Pancreas (tissue), 10 donors: ENCODE measurements at places on chromosomes 5 and 9. TPM values are rescaled to one million over a fixed set of nuclear protein-coding genes. Genes with fewer than 3 reads are reported as not detected.

Gene LOX
- 1.4 TPM for polyA plus RNA-seq

- no peak overlapping the region for H3K27ac ChIP-seq
- H3K36me3 ChIP-seq, result no peaks in the 10 kb centered on the region
Measured at GRCh38 chr5:169950333-169950732, 30.0 kb downstream of the INSYN2B start.

Gene NEUROG1
- not detected for polyA plus RNA-seq

GRCh38 chr5:82793808-82794419 lies 283.3 kb downstream of the TMEM167A start:
- no peak overlapping the region for H3K4me3 ChIP-seq
- DNase-seq, result no peak
- no peaks in the 10 kb centered on the region for H3K36me3 ChIP-seq
- H3K27me3 ChIP-seq, result no peaks in the 10 kb centered on the region
- no peaks in the 10 kb centered on the region for H3K4me1 ChIP-seq

DNA sequence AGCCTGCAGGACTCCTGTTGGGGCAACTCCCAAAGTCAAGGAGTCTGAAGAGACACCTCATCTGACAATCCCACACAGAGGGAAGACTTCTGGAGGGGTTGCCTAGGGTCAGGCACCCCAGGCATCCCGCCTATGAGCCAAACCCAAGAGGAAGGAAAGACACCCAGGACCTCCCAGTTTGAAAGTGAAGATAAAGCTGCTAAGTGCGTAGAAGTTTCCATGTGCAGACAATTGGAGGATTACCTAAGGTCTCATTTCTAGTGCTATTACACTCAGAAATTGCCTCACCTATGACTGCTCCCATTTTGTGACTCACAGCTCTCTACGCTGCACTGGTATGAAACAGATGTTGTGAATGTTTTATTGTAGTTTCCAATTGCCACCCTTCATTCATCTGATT lies 322.9 kb downstream of the SLIT3 start:
- no peak overlapping the region for H3K27ac ChIP-seq
- no peak for DNase-seq
- H3K36me3 ChIP-seq, result no peaks in the 10 kb centered on the region
- H3K4me3 ChIP-seq, result no peak overlapping the region
- no peaks in the 10 kb centered on the region for H3K4me1 ChIP-seq
- H3K27me3 ChIP-seq, result no peaks in the 10 kb centered on the region

Gene TMEFF1
- not detected for polyA plus RNA-seq

Gene BNC2
- 0.28 TPM for polyA plus RNA-seq

DNA sequence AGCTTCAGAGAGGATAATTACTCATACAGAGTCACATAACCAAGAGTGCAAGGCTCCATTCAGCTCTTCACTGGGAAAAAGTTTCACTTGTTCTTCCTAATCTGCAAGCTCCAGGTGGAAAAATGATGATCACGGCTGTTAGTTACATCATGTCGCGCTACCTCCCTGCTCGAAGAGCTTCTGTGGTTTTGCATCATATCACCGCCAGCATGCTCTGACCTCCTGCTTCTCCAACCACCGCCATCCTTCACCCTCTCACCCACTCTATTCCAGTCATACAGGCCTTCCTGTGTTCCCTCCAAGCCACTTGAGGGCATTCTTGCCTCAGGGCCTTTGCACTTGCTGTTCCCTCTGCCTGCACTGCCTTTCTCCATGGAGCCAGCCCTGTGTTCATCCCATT lies 47.1 kb downstream of the COL27A1 start:
- no peak for DNase-seq
- no peaks in the 10 kb centered on the region for H3K36me3 ChIP-seq
- no peak overlapping the region for H3K27ac ChIP-seq
- H3K4me3 ChIP-seq, result no peak overlapping the region
- H3K27me3 ChIP-seq, result no peaks in the 10 kb centered on the region

DNA sequence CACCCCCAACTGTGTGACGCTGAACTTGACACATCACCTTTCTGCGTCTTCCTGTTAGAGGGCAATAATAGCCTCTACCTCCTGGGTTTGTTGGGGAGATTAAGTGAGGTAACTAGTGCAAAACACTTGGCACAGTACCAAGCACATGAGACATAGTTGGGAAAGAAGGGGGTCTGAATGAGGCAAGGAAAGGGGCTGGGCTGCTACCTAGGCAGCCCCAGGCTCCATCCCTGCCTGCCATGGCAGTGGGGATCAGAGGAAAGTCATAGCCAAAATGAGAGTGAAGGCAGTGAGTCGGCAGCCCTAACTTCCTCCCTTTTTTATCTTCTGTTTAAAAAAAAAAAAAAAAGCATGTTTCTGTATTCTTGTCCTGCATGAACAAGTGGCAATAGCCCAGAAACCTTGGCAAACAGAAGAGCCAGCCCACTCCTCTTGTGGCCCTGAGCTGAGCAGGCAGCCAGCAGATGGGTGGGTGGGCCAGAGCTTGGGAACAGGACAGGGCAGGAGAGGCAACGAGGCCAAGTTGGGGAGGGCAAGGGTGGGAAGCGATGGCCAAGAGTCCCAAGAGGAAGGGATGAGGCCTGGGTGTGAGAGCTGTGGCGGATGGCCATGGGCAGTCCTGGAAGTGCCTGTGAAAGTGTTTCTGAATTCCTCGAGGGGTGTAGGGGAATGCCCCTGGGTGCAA lies 11.4 kb downstream of the CAMK2A start:
- no peaks in the 10 kb centered on the region for H3K27me3 ChIP-seq
- no peak for DNase-seq
- H3K27ac ChIP-seq, result no peak overlapping the region
- no peaks in the 10 kb centered on the region for H3K36me3 ChIP-seq
- no peaks in the 10 kb centered on the region for H3K4me1 ChIP-seq
- H3K4me3 ChIP-seq, result no peak overlapping the region

GRCh38 chr5:119309326-119309725 lies 46.5 kb upstream of the TNFAIP8 start:
- no peak overlapping the region for H3K27ac ChIP-seq
- H3K4me1 ChIP-seq, result peaks cover 12% of the 10 kb centered on the region
- H3K4me3 ChIP-seq, result no peak overlapping the region
- H3K36me3 ChIP-seq, result no peaks in the 10 kb centered on the region

- peaks cover 13% of the 10 kb centered on the region for H3K4me1 ChIP-seq
- H3K27me3 ChIP-seq, result no peaks in the 10 kb centered on the region
- H3K4me3 ChIP-seq, result no peak overlapping the region
- H3K36me3 ChIP-seq, result no peaks in the 10 kb centered on the region
Measured at GRCh38 chr9:73133022-73133651, 18.5 kb upstream of the ANXA1 start.

DNA sequence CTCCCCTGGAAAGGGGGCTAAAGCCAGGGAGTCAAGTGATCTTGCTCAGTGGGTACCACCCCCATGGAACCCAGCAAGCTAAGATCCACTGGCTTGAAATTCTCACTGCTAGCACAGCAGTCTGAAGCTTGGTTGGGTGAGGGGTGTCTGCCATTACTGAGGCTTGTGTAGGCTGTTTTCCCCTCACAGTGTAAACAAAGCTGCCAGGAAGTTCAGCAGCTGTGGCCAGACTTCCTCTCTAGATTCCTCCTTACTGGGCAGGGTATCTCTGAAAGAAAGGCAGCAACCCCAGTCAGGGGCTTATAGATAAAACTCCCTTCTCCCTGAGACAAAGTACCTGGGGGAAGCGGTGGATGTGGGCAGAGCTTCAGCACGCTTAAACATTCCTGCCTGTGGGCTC lies 17.1 kb upstream of the EPB41L4A start:
- no peak overlapping the region for H3K4me3 ChIP-seq
- no peaks in the 10 kb centered on the region for H3K27me3 ChIP-seq
- H3K27ac ChIP-seq, result no peak overlapping the region
- no peak for DNase-seq
- H3K4me1 ChIP-seq, result no peaks in the 10 kb centered on the region
- no peaks in the 10 kb centered on the region for H3K36me3 ChIP-seq

Gene PCDHGA4
- 1.0 TPM for polyA plus RNA-seq

DNA sequence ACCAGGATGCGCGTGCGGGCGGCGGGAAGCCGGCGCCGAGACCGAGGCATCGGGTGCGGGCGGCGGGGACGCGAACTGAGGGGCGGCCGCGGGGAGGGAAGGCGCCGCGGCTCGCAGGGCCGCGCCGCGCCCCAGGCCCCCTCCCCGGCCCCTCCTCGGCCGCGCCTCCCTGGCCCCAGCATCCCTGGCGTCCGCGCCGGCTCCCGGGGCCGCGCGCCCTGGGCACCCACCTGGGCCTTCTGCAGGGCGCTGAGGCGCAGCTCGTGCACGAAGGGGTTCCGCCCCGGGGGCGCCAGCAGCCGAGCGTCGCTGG lies 324 bp downstream of the LPCAT1 start:
- H3K36me3 ChIP-seq, result no peaks in the 10 kb centered on the region
- no peak for DNase-seq
- no peak overlapping the region for H3K27ac ChIP-seq
- no peaks in the 10 kb centered on the region for H3K4me1 ChIP-seq

DNA sequence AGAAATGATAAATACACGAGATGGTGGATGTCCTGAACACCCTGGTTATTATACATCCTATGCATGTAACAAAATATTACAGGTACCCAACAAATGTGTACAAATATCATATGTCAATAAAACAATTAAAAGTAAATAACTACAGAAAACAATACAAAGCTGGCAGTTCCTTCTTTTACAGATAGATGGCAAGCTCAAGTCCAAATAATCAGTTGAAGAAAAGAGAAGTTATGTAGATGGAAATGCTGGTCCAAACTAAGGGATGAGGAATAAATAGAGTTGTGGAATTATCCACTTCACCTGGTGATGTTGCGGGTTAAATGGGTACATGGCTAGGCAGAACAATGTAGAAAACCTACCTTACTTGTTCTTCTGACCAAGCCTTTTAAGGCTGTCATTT lies 79.4 kb downstream of the PALM2AKAP2 start:
- no peaks in the 10 kb centered on the region for H3K27me3 ChIP-seq
- H3K27ac ChIP-seq, result no peak overlapping the region
- H3K4me3 ChIP-seq, result no peak overlapping the region
- no peak for DNase-seq
- no peaks in the 10 kb centered on the region for H3K36me3 ChIP-seq

GRCh38 chr9:89983411-89983810 lies 378.6 kb downstream of the GADD45G start:
- H3K36me3 ChIP-seq, result no peaks in the 10 kb centered on the region
- no peak overlapping the region for H3K27ac ChIP-seq
- DNase-seq, result no peak
- H3K4me3 ChIP-seq, result no peak overlapping the region
- no peaks in the 10 kb centered on the region for H3K4me1 ChIP-seq
- H3K27me3 ChIP-seq, result no peaks in the 10 kb centered on the region

DNA sequence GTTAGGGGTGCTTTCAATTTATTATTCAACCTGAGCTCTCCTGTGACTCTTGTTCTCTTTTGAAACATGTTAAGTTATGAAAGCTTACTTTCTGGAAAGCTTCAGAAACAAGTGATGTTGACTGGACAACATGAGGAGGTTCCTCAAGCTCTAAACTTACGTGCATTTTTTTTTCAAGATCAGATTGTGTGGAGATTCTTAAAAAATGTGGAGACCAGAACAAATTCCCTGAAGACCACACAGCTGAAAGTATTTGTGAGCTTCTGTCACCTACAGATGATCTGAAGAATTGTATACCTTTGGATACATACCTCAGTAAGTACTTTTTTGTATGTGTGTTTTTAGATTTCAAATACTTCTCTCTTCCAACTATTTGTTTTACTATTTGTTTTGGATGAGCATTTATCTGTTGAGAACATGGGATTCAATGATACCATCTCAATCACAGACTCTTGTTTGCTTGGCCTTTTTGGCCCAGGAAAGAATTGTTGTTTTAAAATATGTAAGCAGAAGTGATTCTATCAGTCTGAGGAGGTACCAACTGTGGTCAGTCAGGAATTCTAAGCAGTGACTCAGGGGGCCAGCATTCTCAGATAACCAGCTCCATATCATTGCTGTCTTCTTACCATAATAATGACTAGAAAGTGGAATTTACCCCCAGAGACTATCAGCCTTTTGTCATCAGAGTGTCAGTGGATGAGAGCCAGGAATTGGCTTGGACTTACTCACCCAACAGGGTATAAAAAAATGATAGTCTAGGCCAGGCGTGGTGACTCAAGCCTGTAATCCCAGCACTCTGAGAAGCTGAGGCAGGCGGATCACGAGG lies 34.4 kb upstream of the GLIPR2 start:
- no peak overlapping the region for H3K4me3 ChIP-seq
- H3K27ac ChIP-seq, result no peak overlapping the region
- no peaks in the 10 kb centered on the region for H3K4me1 ChIP-seq
- H3K27me3 ChIP-seq, result no peaks in the 10 kb centered on the region
- no peaks in the 10 kb centered on the region for H3K36me3 ChIP-seq

Gene GABRG2
- 1.5 TPM for polyA plus RNA-seq

DNA sequence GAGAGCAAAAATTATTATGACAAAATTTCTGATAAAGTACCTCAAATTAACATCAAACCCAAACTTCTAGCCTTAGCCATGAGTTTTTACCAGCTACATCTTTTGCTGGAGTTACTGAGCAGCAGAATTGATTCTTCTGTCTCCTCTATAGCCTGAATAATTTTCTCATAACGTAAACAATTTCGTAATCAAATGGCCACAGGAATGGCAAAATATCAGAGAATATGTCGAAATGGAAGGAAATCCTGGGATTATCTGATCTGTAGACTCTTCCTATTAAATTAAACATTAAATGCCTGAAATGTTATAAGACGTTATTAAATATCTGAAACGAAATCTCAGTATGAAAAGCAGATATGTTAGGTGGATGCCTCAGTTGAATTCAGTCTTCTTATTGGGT lies 41.1 kb downstream of the LURAP1L start:
- DNase-seq, result no peak
- no peaks in the 10 kb centered on the region for H3K27me3 ChIP-seq
- no peak overlapping the region for H3K4me3 ChIP-seq
- H3K36me3 ChIP-seq, result no peaks in the 10 kb centered on the region
- no peak overlapping the region for H3K27ac ChIP-seq

Gene SPATA31E1
- 0.02 TPM for polyA plus RNA-seq

Gene SH2D3C
- 7.1 TPM for polyA plus RNA-seq

Gene SPINK6
- polyA plus RNA-seq, result not detected

DNA sequence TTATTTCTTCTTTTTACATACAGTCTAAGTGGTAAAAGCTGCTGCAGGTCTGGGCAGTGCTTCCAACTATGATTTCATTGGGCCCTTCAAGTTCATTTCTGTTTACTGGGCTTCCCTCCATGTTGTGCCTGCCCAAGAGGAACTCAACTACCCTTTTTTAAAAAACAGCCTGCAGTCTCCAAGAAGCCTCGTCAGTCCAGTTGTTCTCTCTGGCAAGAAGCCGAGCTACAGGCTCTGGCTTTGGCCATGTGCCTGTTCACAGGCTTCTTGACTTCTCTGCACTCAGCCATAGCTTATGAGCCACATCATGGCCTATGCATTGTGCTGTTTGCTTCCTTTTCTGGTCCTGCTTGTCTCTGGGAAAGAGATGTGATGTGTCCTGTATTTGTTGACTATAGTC lies 119.7 kb upstream of the PJA2 start:
- H3K36me3 ChIP-seq, result no peaks in the 10 kb centered on the region
- no peaks in the 10 kb centered on the region for H3K27me3 ChIP-seq
- no peaks in the 10 kb centered on the region for H3K4me1 ChIP-seq
- DNase-seq, result peak; percentile 33
- H3K4me3 ChIP-seq, result no peak overlapping the region

DNA sequence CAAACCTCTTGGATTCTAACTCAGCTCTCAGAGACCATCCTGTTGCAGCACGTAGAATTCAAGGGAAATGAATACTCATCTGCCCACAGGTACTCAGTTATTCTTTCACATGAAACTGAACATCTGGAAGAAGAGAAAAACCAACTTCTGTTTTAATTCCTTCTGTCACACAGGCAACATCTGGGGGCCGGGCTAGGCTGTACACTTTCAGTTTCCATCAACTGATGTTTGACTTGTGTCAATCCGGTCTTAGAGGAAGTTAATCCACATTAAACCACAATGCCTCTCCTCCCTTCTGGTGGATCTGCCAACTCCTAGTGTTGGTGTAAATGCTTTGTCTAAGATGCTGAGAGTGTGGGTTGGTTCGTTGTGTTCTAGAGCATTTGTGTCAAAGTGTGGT lies 17.6 kb downstream of the DMRT3 start:
- no peak overlapping the region for H3K27ac ChIP-seq
- H3K4me1 ChIP-seq, result no peaks in the 10 kb centered on the region
- no peaks in the 10 kb centered on the region for H3K27me3 ChIP-seq
- no peak for DNase-seq
- H3K36me3 ChIP-seq, result no peaks in the 10 kb centered on the region

Gene MARCOL
- polyA plus RNA-seq, result not detected
